ENCODE measurements at places on chromosomes 2 and 18.

- DNase-seq: no peak
Observed at GRCh38 chr2:225999692-226000091, 600.2 kb downstream of the NYAP2 start.

- DNase-seq: peak; percentile 37
Observed at GRCh38 chr2:182020286-182021070, 34.8 kb downstream of the PPP1R1C start.

- no peak for DNase-seq
Observed at GRCh38 chr18:42289526-42289925, 334.5 kb downstream of the PIK3C3 start.

DNA sequence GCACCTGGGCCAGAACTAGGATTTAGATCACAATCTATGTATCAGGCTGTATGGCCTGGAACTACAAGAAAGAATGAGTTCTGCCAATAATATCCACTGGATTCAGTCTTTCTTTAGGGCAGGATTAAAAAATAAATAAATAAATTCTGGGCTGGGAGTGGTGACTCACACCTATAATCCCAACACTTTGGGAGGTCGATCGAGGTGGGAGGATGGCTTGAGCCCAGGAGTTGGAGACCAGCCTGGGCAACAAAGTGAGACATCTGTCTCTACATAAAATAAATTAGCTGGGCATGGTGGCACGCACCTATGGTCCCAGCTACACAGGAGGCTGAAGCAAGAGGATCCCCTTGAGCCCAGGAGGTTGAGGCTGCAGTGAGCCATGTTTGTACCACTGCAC is 8.1 kb downstream of the AMMECR1L start:
- peak; percentile 47 for DNase-seq

GRCh38 chr2:226495466-226496272 is 304.0 kb downstream of the IRS1 start:
- no peak for DNase-seq

- no peak for DNase-seq
Observed at GRCh38 chr2:105790461-105791149, 45.9 kb downstream of the NCK2 start.

DNA sequence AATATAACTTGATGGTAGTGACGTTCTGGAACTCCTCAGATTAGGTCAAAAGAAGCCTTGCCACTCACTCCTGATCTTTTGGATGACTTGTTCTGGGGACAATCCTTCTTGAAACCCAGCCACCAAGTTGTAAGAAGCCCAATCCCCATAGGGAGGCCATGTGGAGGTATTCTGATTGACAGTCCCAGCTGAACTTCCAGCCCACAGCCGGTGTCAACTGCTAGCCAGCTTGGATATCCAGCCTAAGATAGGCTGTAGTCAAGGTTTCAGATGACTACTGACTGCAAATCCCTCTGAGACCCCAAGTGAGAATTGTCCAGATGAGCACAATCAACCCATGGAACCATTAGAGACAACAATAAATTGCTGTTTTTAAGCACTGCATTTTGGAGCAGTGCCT is 31.4 kb downstream of the EIF2AK2 start:
- no peak for DNase-seq

GRCh38 chr2:33488178-33488690 is 11.8 kb downstream of the RASGRP3 start:
- DNase-seq: no peak

- DNase-seq: no peak
Observed at GRCh38 chr2:215365184-215365658, 53.4 kb downstream of the ATIC start.

- DNase-seq: no peak
Observed at GRCh38 chr2:177268187-177268871, 3.8 kb upstream of the NFE2L2 start.

- DNase-seq: no peak
Observed at GRCh38 chr18:22678486-22678885, 254.6 kb upstream of the RBBP8 start.

- no peak for DNase-seq
Observed at GRCh38 chr2:190789074-190790004, 91.3 kb upstream of the GLS start.

- no peak for DNase-seq
Observed at GRCh38 chr18:79258447-79258846, 137.3 kb upstream of the NFATC1 start.

- peak; percentile 70 for DNase-seq
Observed at GRCh38 chr18:58048081-58048642, 4.1 kb downstream of the NEDD4L start.

- no peak for DNase-seq
Observed at GRCh38 chr2:220503431-220503830, 876.0 kb downstream of the SLC4A3 start.

GRCh38 chr18:31722369-31722957 is 38.1 kb upstream of the B4GALT6 start:
- DNase-seq: peak; percentile 58

DNA sequence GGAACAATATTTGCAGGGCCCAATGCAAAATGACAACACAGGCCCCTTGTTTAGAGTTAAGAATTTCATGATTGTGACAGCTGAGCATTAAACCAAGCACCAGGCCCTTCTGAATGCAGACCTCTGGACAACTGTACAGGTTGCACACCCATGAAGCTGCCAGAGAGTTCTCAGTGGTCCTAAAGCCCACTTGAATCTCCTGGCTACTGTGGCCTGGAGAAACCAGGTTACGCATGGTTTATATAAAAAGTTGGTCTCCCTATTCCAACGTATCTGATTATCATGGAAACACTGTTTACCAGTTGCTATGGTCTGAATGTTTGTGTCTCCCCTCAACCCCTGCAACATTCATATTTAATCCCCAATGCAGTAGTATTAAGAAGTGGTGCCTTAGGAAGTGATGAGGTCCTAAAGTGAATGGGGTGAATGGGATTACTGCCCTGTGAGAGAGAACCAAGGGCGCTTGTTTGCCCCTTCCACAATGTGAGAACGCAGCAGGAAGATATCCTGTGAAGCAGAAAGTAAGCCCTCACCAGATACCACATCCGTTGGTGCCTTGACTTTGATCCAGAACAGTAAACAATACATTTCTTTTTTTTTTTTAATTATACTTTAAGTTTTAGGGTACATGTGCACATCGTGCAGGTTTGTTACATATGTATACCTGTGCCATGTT is 48.0 kb upstream of the ANXA4 start:
- no peak for DNase-seq

GRCh38 chr18:77076111-77076510 is 56.5 kb downstream of the MBP start:
- DNase-seq: no peak

DNA sequence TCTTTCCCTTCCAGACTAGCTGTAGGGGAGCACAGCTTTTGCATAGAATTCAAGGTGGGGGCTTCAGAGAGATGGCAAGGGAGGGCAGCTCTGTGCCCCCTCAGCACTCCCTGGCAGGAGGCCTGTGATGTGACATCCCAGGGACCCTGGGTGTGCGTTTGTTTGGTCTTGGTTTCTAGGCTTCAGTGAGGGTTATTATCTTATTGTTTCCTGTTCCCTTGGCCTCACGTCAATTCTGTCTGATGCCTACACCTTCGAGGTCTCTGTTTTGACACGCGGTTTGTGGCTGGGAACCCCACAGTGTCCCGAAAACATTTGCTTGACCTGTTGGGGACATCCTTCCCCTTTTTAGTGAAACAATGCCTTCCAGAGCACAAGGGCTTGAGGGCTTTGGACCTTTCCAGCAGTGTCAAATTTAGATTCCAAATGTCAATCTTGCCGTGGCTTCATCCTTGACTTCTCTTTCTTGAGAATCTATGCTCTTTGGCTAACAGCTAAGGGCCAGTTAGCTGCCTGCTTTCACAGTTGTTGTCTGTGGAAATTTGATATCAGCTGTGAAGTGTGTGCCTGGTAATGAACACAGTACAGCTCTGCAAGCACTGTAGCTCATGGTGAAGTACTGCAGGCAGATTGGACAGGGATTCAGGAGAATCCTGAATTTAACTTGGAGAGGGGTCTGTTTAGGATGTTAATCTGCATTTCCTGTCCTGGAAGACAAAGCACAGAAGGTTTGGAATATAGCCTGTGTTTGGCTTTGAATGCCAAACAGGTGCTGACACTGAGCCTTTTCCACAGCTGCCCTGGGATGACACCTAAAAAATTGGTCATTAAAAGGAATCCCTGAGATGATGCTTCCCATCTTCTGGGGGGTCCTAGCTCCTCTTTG is 108.2 kb upstream of the CXCR4 start:
- DNase-seq: no peak

DNA sequence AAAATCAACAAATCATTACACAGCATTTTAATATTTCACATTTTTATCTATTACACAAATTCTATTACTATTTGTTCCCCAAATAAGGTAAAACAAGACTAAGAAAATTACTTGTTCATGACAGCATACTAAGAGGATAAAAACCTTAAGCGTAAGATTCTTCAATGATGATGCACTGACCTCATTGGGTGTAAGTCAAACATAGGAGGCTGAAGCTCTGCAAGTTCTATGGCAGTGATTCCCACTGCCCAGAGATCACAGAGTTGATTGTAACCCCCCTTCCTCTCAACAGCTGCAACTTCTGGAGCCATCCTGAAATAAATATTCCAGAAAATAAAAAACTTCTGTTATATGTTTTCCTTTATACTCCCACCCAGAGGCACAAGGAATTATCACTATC is 82.2 kb upstream of the CDKL4 start:
- DNase-seq: peak; percentile 70

GRCh38 chr18:8140841-8141501 is 468.3 kb upstream of the RAB12 start:
- DNase-seq: peak; percentile 86

DNA sequence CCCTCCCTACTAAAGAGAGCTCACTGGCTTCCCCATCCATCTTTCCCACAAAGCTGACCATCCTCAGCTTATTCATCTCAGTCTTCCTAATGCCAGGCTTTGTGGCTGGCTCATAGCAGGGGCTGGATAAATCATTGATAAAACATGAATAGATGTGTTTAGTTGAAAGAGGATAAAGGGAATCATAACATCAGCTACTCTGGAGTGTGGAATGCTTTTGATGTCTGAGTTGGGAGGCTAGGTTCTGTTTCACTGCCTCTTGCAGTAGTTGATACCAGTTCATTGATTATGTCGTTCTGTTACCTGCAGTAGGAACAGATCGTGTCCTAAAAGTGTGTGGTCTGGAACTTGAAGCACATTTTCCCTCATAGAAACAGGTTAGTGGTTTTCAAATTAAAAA is 66.3 kb upstream of the HK2 start:
- no peak for DNase-seq

DNA sequence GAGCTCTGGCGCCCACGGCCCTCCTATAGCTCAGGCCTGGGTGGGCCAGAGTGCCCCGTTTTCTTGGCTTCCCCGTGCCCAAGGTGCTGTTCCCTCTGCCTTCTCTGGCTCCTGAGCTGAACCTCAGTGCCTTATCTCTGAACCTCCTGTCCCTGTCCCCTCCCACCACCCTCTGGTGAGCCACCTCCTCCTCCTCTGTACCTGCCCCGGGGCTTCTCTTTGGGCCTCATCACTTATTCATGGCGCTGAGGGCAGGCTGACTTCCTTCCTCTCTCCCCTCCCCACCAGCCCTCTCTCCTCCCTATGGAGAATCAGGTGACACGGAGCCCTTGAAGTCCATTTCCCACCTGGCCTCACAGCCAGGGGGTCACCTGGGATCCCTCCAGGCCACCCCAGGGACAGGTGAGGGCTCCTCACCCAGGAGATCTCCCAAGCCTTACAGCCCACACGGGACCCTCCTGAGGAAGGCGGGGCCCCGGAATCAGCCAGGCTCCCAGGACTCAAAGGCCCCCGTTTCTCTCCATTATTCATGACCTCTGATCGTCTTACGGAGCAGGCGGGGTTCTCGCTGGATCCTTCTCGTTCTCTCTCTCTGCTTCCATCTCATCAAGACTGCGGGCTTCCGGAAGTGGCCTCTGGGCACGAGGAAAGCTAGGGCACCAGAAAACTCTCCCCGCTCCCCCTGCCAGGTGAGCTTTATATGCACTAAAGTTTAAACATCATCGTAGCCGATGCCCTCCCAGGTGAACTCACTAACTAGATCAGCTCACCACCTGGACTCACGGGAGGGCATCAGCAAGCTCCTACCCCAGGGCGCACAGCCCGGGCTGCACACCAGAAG is at the start of gene LOXHD1:
Gene LOXHD1, minus strand, starts transcription at position 106 of the 841 bp plus-strand sequence. CDS start 187 bp downstream, outside the sequence.
- DNase-seq: no peak

GRCh38 chr18:33184175-33184574 is 256.3 kb downstream of the CCDC178 start:
- DNase-seq: no peak

DNA sequence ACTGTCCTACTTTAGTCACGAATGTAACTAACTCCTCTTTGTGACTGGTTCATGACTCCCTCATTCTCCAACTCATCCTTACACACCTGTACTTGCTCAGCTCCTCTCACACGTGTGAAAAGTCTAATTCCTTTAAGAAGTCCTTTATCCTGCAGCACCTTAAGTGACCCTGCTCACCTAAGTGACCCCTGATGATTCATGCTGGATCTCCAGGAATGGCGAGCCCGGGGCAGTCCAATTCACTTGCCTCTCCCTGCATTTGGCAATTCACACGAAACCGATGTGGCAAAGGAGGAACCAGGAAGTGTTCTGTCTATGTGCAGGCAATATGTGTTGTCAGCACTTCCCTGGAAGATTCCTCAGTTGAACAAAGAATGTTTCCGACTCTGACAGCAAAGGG is 189.8 kb upstream of the NABP1 start:
- DNase-seq: peak; percentile 30

DNA sequence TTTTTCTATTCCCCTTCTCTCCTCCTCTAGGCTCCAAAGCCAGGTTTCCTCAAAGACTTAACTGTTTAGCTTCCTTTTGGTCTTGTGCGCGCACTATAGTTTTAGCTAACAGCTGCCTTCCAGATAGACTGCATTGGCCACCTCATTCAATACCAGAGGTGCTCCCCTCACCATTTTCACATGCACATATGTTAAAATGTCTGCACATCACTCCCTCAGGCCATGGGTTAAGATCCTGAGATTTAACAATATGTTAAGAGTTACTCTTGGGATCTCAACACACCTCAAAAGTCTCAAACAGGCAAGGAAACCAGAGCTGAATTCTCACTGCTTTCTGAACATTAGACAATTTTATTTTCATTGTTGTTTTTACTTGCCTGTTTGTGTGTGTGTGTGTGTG is 80.8 kb upstream of the MAP3K20 start:
- no peak for DNase-seq

GRCh38 chr18:13877157-13877556 is 38.2 kb downstream of the MC2R start:
- no peak for DNase-seq

- no peak for DNase-seq
Observed at GRCh38 chr18:80183273-80184050, 63.9 kb downstream of the PARD6G start.

DNA sequence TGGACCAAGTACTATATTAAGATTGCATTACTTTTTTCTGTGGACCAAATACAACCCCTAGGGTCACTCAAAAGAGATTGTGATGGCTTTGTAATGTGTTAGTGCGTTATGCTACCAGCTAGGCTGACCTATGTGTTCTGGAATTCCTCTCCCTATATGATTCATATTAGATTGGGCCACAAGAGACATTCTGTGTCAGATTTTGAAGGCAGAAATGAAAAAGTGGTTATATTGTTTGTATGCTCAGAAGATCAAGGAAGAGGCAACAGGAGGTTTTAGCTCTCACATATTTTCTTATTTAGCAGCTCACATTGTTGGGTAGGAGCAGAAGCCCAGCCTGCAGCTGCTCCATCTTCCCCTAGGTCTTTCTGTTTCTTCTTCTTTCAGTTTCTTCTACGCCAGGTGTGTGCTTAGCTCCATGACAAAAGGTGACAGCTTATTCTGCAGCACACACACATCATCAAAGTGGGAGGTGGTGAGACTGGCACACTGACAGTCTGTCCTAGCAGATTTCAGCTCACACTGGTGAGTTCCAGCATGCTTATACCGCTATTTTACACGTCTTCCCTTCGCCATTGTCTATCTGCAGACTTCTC is 156.8 kb upstream of the UBE2E3 start:
- DNase-seq: peak; percentile 88

All from ELR (cell line).